ENCODE measurements at places on chromosomes 12 and 14. TPM values are rescaled to one million over a fixed set of nuclear protein-coding genes. Genes with fewer than 3 reads are reported as not detected.

DNA sequence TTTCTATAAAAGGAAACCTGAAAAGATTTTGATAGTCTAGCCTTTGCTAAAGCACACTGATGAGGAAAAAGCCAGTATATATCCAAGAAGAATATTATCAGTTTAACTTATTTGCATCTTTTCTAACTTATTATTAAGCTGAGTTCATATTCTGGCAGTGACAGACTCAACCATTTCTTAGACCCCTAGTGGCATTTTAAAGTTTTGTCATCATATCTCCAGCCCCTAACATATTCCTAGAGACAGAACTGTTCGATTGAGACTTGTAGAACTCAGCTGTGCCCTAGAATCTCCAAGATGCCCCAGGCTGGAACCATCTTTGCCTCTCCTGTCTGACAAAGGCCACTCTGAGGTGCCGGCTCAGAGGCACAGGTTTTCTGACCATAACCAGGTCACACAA, 365.6 kb downstream of the NELL2 start:
- DNase-seq, result no peak

- DNase-seq, result no peak
These were observed 14.7 kb upstream of the NCOR2 start for GRCh38 chr12:124582108-124582424.

CRIP1 gene
- total RNA-seq, result 0.90 TPM

SLC17A8 gene
- total RNA-seq, result not detected

FKBP11 gene
- total RNA-seq, result 9.9 TPM

Measured in dermis microvascular lymphatic vessel endothelial cell (primary cell).